ENCODE measurements at places on chromosomes 1 and 21. TPM values are rescaled to one million over a fixed set of nuclear protein-coding genes. Genes with fewer than 3 reads are reported as not detected.

ADAMTSL4 gene
- 1.2 TPM for total RNA-seq

ILF2 gene
- 278 TPM for total RNA-seq

ITPKB gene
- total RNA-seq = 2.6 TPM

HRNR gene
- not detected for total RNA-seq

ABCA4 gene
- 0.15 TPM for total RNA-seq

OR10T2 gene
- total RNA-seq = not detected

CA6 gene
- total RNA-seq = not detected

RGS1 gene
- not detected for total RNA-seq

KRTAP19-1 gene
- not detected for total RNA-seq

C1orf116 gene
- total RNA-seq = not detected

FAAH gene
- total RNA-seq = 0.69 TPM

EXOC8 gene
- total RNA-seq = 13.3 TPM

HNRNPCL4 gene
- total RNA-seq = not detected

PLOD1 gene
- 157 TPM for total RNA-seq

GAS5 gene
- 128 TPM for total RNA-seq

LZIC gene
- 17.5 TPM for total RNA-seq

C21orf58 gene
- 11.2 TPM for total RNA-seq

DNA sequence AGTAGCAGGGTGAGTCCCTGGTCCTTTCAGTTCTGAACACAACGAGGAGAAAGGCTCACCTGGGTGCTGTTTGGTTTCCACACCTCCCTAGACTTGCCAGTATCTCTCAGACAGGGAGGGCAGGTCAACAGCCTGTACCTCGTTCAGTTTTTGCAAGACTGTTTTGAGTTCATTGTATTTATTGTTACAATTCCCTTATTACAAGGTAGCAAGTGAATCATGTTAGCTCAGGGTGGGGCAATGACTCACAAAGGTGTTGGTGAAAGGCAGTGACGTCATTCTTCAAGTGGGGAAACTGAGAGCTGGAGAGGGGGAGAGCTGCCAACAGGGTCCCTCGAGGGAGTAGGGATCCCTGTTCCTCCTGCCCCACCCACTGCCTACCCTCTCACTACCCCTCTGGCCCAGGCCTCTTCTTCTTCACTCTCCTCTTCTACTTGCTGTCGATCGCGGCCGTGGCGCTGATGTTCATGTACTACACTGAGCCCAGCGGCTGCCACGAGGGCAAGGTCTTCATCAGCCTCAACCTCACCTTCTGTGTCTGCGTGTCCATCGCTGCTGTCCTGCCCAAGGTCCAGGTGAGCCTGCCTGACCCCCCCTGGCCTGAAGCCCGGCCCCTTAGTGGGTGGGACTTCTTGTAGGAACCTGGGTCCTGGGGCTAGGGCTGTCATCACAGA lies 13.4 kb downstream of the SERINC2 start:
- DNase-seq = no peak

DNA sequence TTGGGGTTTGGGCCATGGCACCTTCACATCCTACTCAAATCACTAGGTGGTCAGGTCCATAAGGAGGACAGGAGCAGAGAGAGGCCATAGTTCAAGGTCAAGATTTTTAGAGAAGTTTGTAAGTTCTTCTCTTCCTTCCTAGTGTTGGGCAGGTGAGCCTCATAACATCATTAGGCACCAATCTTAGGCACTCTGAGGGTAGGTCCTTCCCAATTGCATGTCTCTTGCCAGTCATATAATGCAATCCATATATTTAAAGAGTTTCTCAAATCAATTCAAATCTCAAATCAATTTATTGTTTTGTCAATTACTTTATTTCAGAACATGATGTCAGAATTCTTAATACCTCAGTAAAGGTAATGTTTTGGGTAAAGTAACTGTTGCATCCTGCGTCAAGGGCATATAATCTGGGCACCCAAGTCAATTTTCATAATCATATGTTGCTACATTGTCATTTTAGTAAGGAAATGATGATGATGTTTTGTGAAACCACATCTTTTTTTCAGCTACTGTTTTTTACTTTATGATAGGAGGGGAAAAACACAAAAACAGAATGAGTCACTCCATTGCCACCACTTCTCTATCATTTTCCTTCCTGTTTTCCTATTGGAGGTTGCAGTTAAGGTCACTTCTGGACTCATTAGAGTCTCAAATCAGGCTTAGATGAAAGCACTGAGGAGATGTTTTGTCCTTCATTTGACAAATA lies 122.7 kb downstream of the UCHL5 start:
- DNase-seq = no peak

DNA sequence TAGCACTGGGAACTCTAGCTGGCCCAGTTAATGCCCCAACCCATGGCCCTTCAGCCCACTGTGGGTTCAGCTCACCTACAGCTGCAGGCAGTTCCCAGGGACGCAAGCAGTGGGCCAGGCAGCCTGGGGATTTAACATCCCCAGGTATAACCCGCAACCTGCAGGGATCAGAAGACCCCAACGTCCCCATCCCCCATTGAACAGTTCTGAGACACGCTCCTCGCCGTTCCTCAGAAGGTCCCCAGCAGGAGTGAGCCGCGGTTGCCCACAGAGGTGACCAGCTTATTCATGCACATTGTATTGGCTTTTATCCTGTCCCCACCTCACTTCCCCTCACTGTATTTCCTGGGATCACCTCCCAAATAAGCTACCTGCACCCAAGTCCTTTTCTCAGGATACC lies 5.0 kb upstream of the MATN1 start:
- DNase-seq = no peak

DNA sequence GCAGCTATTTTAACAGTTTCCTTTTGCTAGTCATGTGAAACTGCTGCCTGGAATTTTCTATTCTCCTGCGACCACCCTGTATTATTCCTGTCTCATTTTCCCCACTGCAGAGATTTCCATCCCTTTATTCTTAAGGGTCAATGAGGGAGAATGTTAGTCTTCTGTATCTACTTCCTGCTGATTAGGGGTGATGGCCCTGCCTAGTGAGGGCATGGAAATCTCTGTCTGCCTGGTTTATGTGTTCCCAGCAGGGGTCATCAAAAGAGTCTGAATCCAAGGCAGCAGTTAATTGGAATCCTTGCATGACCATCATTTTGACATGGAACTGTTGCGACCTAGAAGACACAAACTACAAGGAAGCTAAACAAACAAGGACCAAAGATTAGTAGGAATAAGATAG lies 325.2 kb downstream of the PLPP3 start:
- DNase-seq = no peak

GRCh38 chr21:15986277-15986676 lies 256.5 kb downstream of the USP25 start:
- DNase-seq = peak; percentile 3

- peak; percentile 90 for DNase-seq
These were observed 150.8 kb upstream of the PTGFR start for GRCh38 chr1:78340006-78340405.

GRCh38 chr1:85438353-85438752 lies 26.6 kb downstream of the DDAH1 start:
- DNase-seq = peak; percentile 45

DNA sequence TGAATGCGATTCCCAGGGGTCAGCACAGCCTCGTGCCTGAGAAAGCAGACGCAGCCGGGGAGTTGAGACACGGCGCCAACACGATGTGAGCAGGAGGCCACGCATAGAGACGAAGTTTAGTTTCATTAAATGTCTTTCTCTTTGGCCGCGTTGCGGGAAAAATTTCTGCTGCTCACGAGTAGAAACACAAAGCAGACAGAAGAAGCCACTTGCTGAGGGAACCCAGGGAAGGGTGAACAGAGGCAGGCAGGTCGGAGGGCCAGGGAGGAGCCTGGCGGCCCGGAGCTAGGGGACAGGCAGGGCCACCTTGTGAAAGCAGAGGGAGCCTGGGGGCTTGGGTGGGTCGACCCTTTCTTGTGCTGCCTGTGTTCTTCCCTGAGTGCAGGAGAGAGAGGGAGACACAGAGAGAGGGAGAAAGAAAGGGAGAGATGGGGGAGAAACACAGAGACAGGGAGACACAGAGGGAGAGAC lies 33.2 kb downstream of the POFUT2 start:
- no peak for DNase-seq

- peak; percentile 52 for DNase-seq
These were observed at the start of gene ASCL5 for GRCh38 chr1:201126832-201127754. Gene ASCL5 (minus strand): TSS chr1:201127184. CDS start chr1:201115372, 11,812 bp downstream.

GRCh38 chr21:44686000-44686781 lies 4.2 kb upstream of the KRTAP12-1 start:
- DNase-seq = no peak

DNA sequence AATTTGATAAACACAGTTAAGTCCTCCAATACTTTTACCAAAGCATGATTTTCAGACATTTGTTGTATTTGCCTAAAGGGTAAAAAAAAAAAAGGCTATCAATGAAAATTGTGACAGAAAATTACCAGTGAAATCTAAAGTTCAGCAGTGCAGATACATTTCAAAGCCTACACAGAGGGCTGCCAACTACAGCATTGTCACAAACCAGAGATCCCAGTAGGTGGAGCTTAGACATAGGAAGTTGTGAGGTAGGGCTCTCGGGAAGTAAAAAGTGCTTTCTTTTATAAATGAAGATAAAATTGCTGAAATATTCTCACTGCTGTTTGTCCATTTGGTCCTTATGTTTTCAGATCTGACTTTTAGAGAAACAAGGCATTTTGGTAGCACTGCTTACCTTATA lies 123.0 kb downstream of the DYRK1A start:
- no peak for DNase-seq

DNA sequence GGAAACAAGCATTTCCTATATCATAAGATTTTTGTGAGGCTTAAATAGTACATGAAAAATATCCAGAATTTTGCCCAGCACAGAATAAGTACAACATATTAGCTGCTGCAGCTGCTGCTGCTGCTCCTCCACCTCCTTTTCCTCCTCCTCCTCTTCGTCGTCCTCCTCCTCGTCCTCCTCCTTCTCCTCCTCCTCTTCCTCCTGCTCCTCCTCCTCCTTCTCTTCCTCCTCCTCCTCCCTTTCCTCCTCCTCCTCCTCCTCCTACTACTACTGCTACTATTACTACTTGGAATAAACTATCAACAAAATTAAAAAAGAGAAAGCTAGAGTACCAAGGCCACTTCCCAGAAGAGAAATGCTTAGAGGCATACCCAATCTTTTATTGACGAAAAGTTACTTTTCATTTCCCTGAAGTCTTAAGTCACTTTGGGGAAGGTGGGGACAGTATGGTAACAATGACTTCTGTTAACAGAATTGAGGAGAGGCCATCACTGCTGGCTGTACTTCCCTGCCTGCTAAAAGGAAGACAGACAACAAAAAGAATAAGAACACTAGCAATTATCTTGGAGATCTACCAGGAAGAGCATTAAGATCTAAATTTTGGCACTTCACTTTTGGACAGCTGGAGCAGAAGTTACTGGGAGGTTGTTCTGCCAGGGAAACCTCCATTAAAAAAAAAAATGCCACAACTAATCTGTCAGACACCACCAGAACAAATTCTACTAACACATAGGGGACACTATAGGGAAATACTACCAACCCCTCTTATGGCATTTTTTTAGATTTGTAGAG lies 7.1 kb downstream of the DENND1B start:
- no peak for DNase-seq

- no peak for DNase-seq
These were observed 352.5 kb downstream of the ADGRL2 start for GRCh38 chr1:82153272-82153629.

GRCh38 chr1:110671361-110671760 lies 3.4 kb downstream of the KCNA3 start:
- DNase-seq = no peak

- no peak for DNase-seq
These were observed 4.1 kb upstream of the HPCA start for GRCh38 chr1:32881871-32882850.

DNA sequence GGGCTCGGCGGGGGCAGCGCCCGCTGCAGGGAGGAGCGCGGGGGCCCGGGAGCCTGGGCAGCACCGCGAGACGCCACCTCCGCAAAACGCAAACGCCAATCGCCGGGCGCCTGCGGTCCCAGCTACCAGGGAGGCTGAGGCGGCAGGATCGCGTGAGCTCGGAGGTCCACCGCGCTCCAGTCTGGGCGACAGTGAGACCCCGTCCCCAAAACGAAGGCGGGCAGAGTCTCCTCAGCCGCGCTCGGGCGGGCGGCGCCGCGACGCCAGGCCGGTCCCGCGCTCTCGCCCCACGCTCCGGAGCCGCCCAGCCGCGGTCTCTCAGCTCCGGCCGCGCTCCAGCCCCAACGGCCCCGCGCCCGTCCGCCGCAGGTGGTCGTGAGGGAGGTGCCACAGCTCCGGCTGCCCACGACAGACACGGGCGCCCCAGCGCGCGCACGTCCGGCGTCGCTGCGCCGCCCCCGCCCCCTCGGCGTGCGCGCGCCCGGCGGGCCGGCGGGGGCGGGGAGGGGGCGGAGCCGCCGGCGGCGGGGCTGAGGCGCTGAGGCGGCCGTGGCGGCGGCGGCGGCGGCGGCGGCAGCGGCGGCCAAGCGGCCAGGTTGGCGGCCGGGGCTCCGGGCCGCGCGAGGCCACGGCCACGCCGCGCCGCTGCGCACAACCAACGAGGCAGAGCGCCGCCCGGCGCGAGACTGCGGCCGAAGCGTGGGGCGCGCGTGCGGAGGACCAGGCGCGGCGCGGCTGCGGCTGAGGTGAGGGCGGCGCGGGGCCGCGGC lies at the start of gene ADARB1:
TSS of gene ADARB1 (plus strand) at position 533 of the 770 bp plus-strand sequence. CDS start 97,077 bp downstream, outside the sequence.
- DNase-seq = peak; percentile 36

GRCh38 chr1:8142955-8143629 lies 117.0 kb upstream of the ERRFI1 start:
- peak; percentile 87 for DNase-seq

DNA sequence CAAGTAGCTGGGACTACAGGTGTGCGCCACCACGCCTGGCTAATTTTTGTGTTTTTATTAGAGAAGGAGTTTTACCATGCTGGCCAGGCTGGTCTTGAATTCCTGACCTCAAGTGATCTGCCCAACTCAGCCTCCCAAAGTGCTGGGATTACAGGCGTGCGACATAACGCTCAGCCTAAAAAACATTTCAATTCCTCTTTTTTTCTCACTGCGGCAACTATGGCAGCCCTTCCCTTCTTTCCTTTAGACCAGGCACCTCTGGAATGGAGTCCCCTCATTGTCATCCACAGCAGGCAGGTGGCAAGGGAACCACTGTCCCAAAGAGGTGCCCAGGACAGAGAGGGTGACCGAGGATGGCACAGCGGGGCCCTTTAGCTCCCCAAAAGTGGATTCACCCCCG lies 14.1 kb downstream of the CEP104 start:
- no peak for DNase-seq

- no peak for DNase-seq
These were observed 449.5 kb downstream of the PLPP3 start for GRCh38 chr1:56129837-56130236.

DNA sequence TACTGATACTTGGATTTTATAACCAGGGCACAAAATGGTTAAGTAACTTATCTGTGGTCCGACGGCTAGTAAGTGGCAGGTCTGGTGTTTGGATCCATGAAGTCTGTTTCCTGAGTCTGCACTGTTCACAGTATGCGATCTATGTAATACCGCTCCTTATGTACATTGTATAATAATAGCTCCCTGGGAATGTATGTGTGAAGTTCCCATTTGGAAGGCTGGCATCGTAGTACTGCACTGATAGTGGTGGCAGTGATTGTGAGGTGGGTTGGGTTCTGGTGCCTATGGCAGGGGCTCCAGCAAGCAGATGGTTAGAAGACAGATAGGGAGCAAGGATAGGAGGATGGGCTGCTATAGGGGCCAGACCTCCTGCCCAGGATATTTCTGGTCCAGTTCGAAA lies 25.3 kb downstream of the ITSN1 start:
- no peak for DNase-seq

GRCh38 chr1:6101826-6102531 lies 56.3 kb downstream of the KCNAB2 start:
- DNase-seq = no peak
